ENCODE measurements at places on chromosomes 1 and 21.

DNA sequence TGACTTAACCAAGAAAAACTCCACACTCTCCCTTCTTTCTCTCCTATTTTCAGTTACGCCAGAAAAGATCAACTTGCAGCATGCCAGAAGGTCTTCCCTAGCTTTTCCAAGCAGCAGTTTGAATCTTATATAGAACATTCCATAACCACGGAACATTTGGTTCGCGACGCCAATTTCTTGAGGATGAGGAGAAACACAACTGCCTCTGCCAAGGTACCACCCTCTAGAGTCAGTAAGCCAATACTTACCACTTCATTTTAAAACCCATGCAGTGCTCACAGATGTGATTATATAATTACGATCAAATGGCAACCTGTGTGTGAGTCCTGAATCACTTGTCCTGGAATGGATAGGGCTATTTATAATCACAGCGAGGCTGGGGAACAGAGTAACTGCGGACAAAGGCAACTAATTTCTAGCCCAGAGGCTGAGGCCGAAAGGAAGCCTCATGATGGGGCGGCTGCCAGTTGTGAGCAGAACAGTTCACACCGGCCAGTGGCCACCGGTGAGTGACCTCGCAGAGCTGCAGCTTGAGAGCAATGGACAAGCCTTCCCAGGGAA is 43.2 kb upstream of the BACE2 start:
- DNase-seq = no peak

DNA sequence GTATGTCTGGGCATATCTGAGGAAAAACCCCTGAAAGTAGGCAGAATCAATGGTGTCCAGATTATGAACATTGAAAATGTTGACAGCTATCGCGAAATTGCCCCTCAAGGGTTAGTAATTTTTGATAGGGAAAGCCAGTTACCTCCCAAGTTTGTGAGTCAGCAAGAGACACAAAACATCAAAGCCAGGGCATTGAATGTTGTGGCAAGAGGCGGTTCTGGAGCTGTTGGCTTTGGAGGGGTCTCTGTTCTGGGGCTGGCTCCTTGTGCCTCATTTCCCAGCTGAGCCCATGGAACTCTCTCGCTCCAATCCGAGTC is 10.6 kb upstream of the S100A11 start:
- DNase-seq = no peak

- DNase-seq = no peak
Observed at GRCh38 chr1:198175423-198176170, 18.8 kb downstream of the NEK7 start.

DNA sequence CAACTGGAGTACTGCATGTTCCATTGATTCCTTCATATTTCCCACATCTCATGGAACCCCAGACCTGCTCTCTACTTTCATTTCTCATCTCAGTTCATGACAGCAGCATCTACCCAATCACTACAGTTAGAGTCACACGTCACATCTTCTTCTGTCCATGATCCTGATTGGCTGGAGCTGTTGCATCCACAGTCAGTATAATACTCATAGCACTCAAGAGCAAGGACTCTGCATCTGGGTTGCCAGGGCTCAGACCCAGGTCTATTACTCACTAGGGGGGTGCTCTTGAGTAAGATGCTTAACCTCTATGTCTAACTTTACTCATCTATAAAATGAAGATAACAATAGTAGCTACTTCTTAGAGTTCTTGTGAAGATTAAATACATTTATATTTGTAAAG is 4.4 kb upstream of the XPR1 start:
- no peak for DNase-seq

DNA sequence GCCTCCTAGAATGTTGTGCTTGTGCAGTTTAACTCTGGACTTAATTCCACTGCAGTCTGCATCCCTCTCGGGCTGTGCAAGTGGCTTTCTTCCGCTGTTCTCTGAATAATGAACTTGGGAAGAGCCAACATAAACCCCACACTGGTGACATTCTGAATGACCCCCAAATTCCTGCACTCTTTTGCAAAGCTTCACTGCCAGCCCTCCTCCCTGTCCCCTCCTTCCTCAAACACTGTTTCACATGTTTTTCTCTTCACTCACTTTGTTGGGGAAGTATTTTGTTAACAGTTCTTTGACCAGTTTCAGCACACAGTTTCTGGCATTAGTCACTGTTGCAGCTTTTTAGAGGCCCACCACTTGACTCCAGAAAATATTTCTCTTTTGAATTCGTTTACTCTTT is 39.7 kb downstream of the GNG12 start:
- DNase-seq = no peak

GRCh38 chr1:214702556-214702955 is 99.6 kb downstream of the CENPF start:
- no peak for DNase-seq

DNA sequence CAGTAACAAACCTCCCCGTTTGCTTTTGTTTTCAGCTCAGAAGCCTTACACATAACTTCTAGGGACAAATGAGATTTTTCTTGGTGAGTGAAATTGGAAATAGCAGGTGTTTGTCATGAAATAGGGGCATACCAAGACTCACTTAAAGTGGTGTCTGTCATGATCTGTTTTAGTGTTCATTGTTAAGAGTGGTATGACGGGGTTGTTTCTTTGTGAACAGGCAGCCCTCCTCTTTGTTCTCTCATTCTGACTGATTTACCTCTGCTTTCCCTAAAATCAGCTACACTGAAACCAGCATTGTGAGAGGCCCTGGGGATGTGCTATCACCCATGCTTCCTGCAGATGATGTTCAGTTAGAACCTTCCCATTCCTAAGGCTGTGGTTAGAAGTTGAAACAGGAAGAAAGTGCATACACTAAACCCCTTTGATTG is 2.5 kb upstream of the ERO1B start:
- no peak for DNase-seq

DNA sequence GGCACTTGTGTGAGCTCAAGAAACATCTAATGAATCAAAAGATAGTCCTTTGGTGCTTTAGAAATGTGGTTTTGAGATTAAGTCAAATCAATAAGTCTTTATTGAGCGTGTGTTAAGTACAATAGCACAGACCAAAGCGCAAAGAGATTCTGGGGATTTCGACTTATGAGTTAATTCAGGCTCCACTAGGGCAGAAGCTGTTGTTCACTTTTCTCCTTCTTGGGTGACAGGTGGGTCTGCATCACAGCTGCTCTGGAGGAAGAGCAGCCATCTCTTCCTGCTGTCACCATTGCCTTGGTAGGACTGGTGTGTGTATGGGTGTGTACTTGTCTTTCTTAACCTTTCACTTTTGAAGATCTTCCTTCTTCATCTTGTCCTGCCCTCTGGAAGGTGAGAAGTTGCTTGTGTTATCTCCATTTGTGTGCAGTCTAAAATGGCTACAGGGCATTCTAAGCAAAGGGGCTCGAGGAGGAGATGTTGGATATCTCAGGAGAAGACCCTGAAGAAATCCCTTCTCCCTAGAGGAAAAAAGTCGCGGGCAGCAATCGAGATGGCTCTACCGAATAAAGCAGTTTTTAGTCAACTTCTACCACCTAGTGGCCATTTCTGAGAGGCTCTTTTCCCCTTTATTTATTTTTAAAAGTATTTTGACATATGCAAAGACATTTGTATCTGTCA is 22.9 kb upstream of the DISC1 start:
- peak; percentile 12 for DNase-seq

DNA sequence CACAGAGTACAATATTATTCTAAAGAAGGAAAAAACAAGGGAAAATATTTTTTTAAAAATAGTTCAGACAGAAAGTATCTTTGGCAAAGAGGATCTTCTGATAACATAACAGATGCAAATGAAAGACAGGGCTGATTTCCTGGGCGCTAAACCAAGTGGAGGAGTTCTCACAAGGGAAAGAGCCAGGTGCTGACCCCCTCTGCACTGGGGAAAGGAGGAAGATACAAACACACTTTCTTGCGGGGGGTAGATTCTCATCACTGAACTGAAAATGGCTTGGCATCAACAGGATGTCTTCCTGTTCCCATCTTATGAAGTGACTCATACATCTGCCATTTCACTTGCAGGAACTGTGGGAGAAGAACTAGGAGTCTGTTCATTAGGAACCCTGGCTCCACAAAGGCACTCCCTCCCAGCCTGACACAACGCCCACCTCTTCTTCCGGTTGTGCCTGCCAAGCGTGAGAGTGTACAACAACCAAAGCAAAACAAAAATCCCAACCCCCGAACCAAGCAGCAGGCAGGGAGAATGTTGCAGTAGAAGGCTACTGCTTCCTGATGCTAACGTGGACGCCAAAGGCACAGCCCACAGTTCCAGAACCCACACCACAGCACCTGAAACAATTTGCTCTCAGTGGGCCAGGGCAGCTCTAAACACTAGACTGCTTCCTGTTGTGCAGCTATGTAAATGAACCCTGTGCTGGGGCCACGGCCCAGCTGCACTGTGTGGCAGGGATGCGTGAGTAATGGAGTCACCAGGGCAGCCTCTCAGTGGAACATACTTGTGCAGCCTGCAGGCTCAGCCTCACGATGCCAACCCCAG is 51.0 kb downstream of the GADD45A start:
- DNase-seq = peak; percentile 8

- DNase-seq = no peak
Observed at GRCh38 chr1:157090771-157091170, 8.8 kb downstream of the ETV3L start.

GRCh38 chr1:35369922-35370671 is 101.6 kb downstream of the ZMYM4 start:
- no peak for DNase-seq

- DNase-seq = no peak
Observed at GRCh38 chr1:36199934-36200741, 24.1 kb upstream of the THRAP3 start.

- DNase-seq = no peak
Observed at GRCh38 chr21:44785620-44786335, 15.8 kb downstream of the UBE2G2 start.

GRCh38 chr1:174000371-174000770 is 21.8 kb downstream of the RC3H1 start:
- no peak for DNase-seq

DNA sequence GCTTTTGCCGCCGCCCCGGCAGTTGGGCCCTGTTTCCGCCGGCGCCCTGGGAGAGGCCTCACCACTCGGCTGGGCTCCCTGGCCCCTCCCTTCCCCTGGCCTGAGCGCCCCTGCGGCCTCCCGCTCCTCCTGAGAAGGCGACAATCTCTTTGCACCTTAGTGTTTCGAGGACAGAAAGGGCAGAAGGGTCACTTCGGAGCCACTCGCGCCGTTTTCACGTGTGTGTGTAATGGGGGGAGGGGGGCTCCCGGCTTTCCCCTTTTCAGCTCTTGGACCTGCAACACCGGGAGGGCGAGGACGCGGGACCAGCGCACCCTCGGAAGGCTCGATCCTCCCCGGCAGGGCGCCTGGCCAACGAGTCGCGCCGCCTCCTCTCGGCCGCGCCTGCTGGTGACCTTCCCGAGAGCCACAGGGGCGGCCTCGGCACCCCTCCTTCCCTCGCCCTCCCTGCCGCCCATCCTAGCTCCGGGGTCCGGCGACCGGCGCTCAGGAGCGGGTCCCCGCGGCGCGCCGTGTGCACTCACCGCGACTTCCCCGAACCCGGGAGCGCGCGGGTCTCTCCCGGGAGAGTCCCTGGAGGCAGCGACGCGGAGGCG is 432 bp upstream of the SIM2 start:
- no peak for DNase-seq

GRCh38 chr1:106962591-106962990 is 93.9 kb upstream of the PRMT6 start:
- DNase-seq = no peak

- DNase-seq = no peak
Observed at GRCh38 chr1:11676386-11677103, 4.4 kb downstream of the MAD2L2 start.

GRCh38 chr1:176876966-176877515 is 287.5 kb downstream of the ASTN1 start:
- DNase-seq = no peak

- DNase-seq = peak; percentile 71
Observed at GRCh38 chr1:59759156-59759925, 55.4 kb upstream of the HOOK1 start.

- DNase-seq = no peak
Observed at GRCh38 chr1:172941945-172942344, 108.8 kb downstream of the TNFSF18 start.

DNA sequence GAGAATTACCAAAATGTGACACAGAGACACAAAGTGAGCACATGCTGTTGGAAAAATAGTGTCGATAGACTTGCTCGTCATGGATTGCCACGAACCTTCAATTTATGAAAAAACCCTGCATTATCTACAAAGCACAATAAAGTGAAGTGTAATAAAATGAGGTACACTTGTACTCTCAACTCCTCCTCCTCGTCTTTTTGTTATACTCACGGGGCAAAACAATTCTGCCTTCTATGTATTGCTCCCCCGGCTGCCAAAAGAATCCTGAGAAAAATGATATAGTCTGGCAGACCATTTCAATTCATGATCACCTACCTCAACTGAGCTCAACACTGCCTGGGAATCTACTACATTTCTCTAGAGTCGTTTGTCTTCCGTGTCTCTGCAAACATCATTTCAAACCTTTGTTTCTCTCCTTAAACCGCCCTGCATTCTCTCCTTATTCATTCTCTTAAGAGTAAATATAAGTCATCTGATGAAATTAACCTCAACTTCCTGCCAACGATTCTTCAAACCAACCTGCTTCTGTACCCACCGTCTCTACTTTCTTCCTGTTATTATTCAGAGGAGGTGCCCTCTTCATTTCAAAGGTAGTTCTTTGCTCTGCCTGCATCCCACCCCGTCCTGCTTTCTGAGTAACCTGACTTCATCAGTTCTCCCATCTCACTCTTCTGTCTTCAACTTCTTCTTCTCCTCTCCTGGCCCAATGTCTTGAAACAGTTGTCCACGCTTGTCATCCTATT is 12.9 kb upstream of the IL19 start:
- no peak for DNase-seq

DNA sequence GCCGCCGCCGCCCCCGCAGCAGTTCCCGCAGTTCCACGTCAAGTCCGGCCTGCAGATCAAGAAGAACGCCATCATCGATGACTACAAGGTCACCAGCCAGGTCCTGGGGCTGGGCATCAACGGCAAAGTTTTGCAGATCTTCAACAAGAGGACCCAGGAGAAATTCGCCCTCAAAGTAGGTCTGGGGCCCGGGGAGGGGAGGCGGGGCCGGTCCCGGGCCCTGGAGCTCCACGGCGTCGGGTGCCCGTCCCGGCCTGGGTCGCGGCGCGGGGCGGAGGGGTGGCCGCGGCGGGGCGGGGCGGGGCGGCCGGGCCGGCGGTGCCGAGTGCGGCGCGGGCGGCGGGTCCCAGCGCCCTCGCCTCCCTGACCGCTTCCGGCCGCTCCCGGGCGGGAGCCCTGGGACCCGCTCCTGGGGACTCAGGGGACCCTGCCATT is 646 bp downstream of the MAPKAPK2 start:
- DNase-seq = peak; percentile 31
